ENCODE measurements at places on chromosomes 7 and 10.

GRCh38 chr10:71638064-71638821 lies 81.3 kb downstream of the C10orf105 start:
- DNase-seq = no peak

GRCh38 chr7:52482076-52482475 lies 553.4 kb upstream of the POM121L12 start:
- DNase-seq = no peak

DNA sequence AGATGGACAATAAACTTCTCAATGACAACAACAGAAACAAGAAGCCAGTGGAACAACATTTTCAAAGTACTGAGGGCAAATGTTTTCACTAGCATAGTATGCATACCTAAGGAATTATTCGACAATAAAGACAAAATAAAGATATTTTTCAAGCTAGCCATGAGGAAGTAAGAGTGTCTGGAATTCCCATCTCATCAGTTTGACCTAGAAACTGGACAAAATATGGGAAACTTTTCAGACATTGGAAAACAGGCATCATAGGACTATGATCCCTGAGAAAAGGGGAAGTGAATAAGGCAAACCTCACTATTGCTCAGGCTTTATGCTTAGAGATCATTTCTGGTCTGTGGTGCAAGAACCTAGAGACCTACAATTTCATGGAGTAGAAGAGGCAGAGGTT lies 86.3 kb downstream of the OAT start:
- DNase-seq = no peak

DNA sequence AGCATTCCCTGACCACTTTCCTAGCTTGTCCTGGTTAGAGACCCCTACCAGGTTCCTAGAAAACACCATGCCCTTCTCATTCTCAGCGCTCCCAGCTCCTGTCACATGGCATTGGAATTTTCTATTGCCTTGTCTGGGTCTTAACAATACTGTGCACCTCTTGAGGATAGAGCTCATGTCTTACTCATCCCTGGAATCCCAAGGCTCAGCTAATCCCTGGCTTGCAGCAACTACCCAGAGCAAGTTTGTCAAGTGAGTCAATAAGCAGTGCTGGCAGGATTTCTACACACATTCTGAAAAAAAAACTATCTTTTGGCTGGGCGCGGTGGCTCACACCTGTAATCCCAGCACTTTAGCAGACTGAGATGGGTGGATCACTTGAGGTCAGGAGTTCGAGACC lies 11.7 kb upstream of the PRDX3 start:
- DNase-seq = no peak

- no peak for DNase-seq
These were observed 387.5 kb upstream of the LRRTM3 start for GRCh38 chr10:66538371-66538770.

GRCh38 chr7:37297546-37297945 lies 151.1 kb downstream of the ELMO1 start:
- no peak for DNase-seq
